Dermis blood vessel endothelial cell (primary cell): ENCODE measurements at places on chromosomes 2 and 18. TPM values are rescaled to one million over a fixed set of nuclear protein-coding genes. Genes with fewer than 3 reads are reported as not detected.
A peak's percentile ranks its signal among the peaks of the same experiment; 100 is the strongest.

- no peak for DNase-seq
These were observed 38.8 kb downstream of the CENPO start for GRCh38 chr2:24832073-24832461.

- peak; percentile 69 for DNase-seq
These were observed 85.9 kb upstream of the CCBE1 start for GRCh38 chr18:59783138-59783537.

GRCh38 chr2:14631406-14632040 is 994 bp upstream of the LRATD1 start:
- no peak for DNase-seq

DNA sequence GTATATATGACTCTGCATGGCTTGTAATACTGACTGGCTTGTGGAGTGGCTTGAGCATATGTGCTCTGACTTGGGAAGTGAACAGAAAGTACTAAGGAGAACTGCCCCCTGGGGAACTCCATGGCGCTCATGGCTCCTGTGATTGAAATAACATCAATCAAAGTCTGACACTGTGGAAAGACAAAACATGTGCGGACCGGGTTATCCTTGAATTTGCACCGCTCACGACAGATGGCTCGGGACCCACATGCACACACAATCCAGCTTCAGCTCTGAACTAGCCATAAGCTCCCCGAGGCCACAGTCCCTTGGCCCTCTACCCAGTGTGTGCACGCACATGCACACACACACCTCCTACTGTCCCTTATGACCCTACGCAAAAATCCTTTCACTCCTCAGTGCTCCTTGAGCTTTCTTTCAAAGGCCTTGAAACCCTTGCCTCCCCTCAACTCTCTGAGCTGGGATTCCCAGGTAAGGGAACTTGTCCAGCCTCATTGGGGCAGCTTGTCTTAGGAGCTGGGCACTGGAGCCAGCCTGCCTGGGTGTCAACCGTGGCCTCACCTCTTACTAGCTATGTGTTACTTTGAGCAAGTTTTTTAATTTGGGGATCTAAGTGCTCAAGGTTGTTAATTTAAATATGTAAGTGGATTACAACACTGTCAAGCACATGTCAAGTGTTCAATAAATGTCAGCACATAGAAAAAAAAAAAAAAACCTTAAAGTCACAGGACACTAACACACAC is 43.6 kb downstream of the MRPS5 start:
- no peak for DNase-seq

CCDC148 gene
- total RNA-seq = 0.42 and 0.51 TPM in 2 replicates

ALPI gene
- total RNA-seq = not detected in 2 replicates

TUBA3D gene
- total RNA-seq = not detected in 2 replicates

NYAP2 gene
- not detected in 2 replicates for total RNA-seq

GCG gene
- total RNA-seq = not detected in 2 replicates
